ENCODE measurements at places on chromosomes 16 and 17. TPM values are rescaled to one million over a fixed set of nuclear protein-coding genes. Genes with fewer than 3 reads are reported as not detected.
A peak's percentile ranks its signal among the peaks of the same experiment; 100 is the strongest.

DNA sequence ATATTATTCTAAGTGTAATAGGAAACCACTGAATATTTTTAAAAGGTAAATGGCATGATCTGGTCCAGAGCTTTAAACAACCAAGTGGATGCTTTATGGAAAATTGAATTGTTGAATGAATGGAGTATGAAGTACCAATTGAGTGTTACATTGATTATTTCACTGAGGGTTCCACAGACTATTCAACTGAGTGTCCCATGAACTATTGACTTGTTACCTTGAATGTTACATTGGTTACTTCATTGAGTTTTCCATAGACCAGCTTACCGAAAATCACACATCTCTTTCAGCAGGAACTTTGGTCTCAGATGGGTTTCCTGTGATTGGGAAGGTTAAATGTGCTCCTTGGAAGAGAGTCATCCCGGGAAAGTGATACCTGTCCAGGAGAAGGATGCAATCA, 56.8 kb downstream of the TMEM114 start:
- no peaks in the 10 kb centered on the region for H3K27me3 ChIP-seq
- H3K4me1 ChIP-seq: no peaks in the 10 kb centered on the region
- no peak overlapping the region for H3K4me3 ChIP-seq

DNA sequence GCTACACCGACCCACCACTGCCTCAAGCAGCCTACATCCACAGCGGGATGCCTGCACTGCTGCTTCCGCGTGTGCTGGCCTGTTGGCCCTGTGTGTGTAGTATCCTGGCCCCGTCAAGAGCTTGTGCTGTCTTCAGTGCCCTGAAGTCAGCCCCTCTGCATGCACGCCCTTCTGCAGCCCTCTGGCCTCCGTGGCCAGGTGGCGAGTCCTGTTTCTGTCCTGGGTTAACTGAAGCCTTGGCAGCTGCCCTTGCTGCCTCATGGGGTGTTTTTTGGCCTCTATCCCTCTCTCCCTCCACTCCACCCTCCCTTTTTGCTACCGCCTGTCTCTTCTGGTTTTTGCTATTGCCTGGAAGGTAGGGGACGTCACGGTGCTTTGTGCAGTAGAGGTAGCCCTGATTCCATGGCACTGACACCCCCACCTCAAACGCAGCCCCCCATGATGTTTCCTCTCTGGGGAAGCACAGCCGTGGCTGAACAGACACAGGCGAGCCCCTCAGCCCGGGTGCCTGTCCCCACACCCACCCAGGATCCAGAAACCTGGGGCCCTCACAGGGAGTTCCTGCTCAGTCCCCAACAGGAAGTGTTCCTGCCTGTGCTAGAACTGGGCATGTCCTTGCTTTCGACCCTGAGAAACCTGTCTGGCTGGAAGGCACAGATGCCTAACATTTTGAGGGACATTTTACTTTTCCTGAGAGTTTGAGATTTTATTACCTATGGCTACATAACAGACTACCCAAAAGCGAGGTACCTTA, 18.8 kb upstream of the AMZ2 start:
- no peak overlapping the region for H3K4me3 ChIP-seq
- DNase-seq: no peak
- peak overlapping the region; percentile 61 for H3K27ac ChIP-seq
- H3K36me3 ChIP-seq: no peaks in the 10 kb centered on the region
- H3K27me3 ChIP-seq: no peaks in the 10 kb centered on the region

GRCh38 chr16:55552621-55553020, 13.9 kb upstream of the CAPNS2 start:
- no peak for DNase-seq
- H3K36me3 ChIP-seq: no peaks in the 10 kb centered on the region
- H3K4me3 ChIP-seq: no peak overlapping the region
- no peaks in the 10 kb centered on the region for H3K4me1 ChIP-seq

DNA sequence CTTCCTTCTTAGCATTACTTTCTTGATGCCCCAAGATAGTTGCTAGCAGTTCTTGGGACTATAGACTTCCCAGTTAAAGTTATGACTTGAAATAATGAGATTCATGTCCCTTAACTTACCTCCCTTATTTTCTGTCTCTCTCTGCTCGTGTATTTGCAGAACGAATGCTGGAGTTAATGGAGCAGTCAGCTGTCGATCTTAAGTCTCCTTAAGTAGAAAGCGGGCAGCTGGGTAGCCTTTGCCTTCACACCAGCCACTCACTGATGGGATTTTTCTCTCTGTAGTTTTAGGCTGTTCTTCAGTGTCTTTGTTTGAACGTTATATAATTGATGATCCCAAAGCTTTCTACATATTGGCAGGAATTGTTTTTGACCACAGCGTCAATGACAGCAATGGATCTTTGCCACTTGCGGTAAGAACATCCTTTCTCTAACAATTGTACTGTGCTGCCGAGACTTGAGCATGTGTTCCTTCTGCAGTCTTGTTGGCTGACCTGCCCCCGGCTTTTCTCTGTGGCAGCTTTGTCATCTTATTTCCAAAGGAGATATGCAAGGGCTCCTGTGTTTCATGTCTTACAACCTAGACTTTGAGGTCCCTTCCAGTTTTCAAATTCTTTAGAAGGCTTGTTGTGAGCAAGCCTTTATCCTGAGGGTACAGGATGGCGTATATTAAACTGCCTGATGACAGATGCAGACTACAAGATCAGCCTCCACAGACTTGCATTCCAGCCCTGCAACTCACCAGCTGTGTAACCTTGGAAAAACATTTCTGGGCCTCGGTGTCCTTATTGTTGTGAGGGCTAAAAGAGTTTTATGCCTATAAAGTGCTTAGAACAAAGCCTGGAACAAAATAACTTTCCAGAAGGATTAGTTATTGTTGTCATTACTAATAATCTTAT, 25.1 kb upstream of the ABCA3 start:
- H3K27ac ChIP-seq: no peak overlapping the region
- no peaks in the 10 kb centered on the region for H3K36me3 ChIP-seq

GRCh38 chr16:11692651-11693050, 24.4 kb downstream of the SNN start:
- H3K36me3 ChIP-seq: peaks cover 6% of the 10 kb centered on the region
- no peaks in the 10 kb centered on the region for H3K4me1 ChIP-seq
- no peak overlapping the region for H3K4me3 ChIP-seq

GRCh38 chr17:49894761-49895160, 46.9 kb upstream of the TAC4 start:
- DNase-seq: peak; percentile 20
- H3K4me1 ChIP-seq: no peaks in the 10 kb centered on the region
- H3K27ac ChIP-seq: no peak overlapping the region
- H3K36me3 ChIP-seq: no peaks in the 10 kb centered on the region
- H3K4me3 ChIP-seq: no peak overlapping the region

DNA sequence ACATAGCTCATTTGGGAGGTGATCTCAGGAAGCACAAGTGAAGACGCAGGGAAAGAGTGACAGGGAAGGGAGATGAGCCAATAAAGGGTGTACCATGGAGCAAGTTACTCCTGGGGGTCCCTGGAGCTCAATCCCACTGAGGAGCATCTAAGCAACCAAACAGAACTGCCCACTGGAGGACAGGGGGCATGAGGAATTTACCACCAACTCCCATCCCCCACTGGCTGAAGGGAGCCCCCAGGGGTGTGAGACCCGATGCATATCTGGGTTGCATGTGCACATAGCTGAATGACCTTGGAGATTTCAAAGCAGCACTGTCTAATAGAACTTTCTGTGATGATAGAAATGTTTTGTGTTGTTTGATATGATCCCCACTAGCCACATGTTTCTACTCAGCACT, 29.6 kb downstream of the C16orf82 start:
- no peaks in the 10 kb centered on the region for H3K36me3 ChIP-seq
- H3K4me3 ChIP-seq: no peak overlapping the region
- peak overlapping the region; percentile 84 for H3K27ac ChIP-seq
- H3K4me1 ChIP-seq: no peaks in the 10 kb centered on the region
- peak; percentile 19 for DNase-seq

DNA sequence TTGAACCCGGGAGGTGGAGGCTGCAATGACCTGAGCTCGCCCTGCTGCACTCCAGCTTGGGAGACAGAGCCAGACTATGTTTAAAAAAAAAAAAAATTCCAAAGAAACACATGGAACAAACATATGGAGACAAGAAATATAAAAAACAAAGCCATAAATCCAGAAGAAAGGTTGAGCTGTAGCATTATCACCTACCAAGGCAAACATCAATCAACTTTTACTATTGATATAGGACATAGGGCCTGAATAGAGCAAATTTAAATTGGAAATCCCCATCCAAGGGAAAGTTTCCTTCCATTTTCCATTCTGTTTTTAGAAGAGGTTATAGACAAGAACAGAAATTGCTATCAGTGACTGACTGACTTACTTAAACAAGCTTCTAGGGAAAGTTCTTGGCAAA, 56.6 kb downstream of the SSH2 start:
- H3K4me1 ChIP-seq: no peaks in the 10 kb centered on the region
- no peak overlapping the region for H3K27ac ChIP-seq
- DNase-seq: no peak
- no peaks in the 10 kb centered on the region for H3K36me3 ChIP-seq
- no peak overlapping the region for H3K4me3 ChIP-seq

ATP2C2 gene
- total RNA-seq: 6.0 TPM

GRCh38 chr16:6884002-6884401, 448.6 kb upstream of the RBFOX1 start:
- H3K4me1 ChIP-seq: no peaks in the 10 kb centered on the region
- no peaks in the 10 kb centered on the region for H3K36me3 ChIP-seq
- DNase-seq: no peak
- no peaks in the 10 kb centered on the region for H3K27me3 ChIP-seq
- no peak overlapping the region for H3K27ac ChIP-seq

DNA sequence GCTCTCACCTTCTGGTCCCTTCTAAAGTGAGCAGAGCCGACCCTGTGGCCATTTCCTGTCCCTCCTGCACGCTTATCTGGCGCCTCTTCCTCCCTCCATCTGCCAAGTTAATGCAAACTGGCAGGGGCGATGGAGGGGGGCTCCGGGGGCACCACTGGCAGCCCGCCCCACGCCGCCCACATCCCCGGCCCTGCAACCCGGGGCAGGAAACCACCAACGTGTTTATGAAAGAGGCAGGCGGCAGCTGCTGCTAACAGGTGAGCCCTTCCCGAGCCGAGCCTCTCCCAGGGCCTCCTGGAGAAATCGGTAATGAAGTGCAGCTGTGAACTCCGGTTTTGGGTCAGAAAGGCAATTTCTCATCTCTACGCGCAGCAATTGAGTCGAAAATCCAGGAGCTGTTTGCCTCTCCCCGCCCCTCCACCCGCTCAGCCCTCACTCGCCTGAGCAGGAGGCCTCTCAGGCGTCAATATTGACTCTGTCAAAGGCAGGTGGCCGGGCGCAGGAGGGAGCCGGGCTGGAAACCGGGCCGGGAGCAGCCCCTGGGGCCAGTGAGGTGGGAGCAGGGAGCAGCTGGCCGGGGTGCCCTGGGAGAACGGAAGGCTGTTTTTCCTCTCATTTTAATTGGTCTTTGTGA, 164.4 kb upstream of the GSE1 start:
- peak overlapping the region; percentile 76 for H3K27ac ChIP-seq
- no peaks in the 10 kb centered on the region for H3K27me3 ChIP-seq
- no peak for DNase-seq
- no peaks in the 10 kb centered on the region for H3K36me3 ChIP-seq
- H3K4me3 ChIP-seq: no peak overlapping the region

CDRT15L2 gene
- not detected for total RNA-seq

- H3K36me3 ChIP-seq: no peaks in the 10 kb centered on the region
- no peak overlapping the region for H3K4me3 ChIP-seq
- H3K27me3 ChIP-seq: no peaks in the 10 kb centered on the region
- H3K27ac ChIP-seq: no peak overlapping the region
Measured at GRCh38 chr16:74556375-74556922, 50.5 kb downstream of the GLG1 start.

GRCh38 chr16:10509534-10510025, 70.8 kb downstream of the EMP2 start:
- H3K4me3 ChIP-seq: no peak overlapping the region
- no peaks in the 10 kb centered on the region for H3K27me3 ChIP-seq
- DNase-seq: no peak
- H3K4me1 ChIP-seq: no peaks in the 10 kb centered on the region

DNA sequence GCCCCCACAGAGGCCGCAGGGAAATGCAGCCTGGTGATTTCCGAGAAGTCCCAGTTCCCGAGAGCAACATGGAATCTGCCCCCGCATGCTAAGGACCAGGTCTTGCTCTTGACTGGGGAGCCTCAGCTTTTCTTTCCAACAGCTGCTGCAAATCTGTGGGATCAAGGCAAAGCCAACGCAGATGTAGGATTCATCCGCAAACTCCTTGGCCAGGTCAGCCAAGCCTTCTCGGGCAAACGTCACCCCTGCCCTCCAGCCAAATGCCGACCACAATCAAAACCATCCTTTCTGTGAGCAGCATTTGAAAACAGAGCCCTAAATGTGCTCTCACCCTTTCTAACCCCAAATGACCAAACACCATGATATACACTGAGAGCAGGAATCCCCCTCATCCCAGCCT, 54.0 kb downstream of the MRM3 start:
- no peaks in the 10 kb centered on the region for H3K27me3 ChIP-seq
- H3K4me3 ChIP-seq: no peak overlapping the region
- no peaks in the 10 kb centered on the region for H3K4me1 ChIP-seq
- peak overlapping the region; percentile 74 for H3K27ac ChIP-seq
- no peaks in the 10 kb centered on the region for H3K36me3 ChIP-seq

PRKCB gene
- total RNA-seq: 5.3 TPM

DNA sequence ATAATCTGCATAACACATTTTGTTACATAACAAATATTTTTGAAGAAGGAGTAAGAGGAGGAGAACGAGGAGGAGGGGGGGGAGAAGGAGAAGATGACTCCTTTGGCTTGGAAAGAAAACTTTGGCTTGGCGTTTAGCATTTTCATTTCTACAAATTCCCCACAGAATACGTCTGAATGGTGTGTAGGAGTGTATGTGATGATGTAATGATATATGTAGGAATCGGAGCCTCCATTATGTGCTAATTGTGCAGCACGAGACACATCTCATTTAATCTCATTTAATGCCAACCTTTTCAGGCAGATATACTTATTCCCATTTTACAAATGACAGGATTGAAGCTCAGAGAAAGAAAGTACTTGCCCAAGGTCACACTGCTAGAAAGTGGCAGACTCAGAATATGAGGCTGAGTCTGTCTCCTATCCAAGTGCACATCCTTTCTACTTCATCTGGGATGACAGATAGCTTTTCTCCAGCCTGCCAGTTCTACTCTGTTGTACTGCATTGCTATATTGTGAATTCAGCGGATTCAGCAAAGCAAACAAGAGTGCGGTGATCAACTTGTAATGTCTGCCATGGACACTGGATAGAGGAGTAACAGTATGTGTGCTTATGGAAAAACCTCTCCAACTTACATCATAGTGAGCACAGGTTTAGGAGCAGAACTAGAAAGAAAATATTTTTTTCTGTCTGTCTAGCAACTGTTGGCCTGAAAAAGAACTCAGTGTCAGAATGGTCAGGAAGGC, 10.4 kb upstream of the SLC47A2 start:
- H3K4me3 ChIP-seq: no peak overlapping the region
- no peaks in the 10 kb centered on the region for H3K27me3 ChIP-seq
- no peaks in the 10 kb centered on the region for H3K36me3 ChIP-seq
- H3K4me1 ChIP-seq: peaks cover 23% of the 10 kb centered on the region
- H3K27ac ChIP-seq: peak overlapping the region; percentile 100

GRCh38 chr16:71807905-71808592, 585 bp downstream of the AP1G1 start:
- peak overlapping the region; percentile 99 for H3K27ac ChIP-seq
- no peaks in the 10 kb centered on the region for H3K27me3 ChIP-seq
- no peak for DNase-seq
- no peaks in the 10 kb centered on the region for H3K36me3 ChIP-seq

GRCh38 chr16:87457709-87458423, 35.0 kb downstream of the ZCCHC14 start:
- no peaks in the 10 kb centered on the region for H3K4me1 ChIP-seq
- peak; percentile 57 for DNase-seq
- no peak overlapping the region for H3K4me3 ChIP-seq
- H3K36me3 ChIP-seq: no peaks in the 10 kb centered on the region
- no peaks in the 10 kb centered on the region for H3K27me3 ChIP-seq

GP1BA gene
- total RNA-seq: not detected
